ENCODE measurements at places on chromosomes 1 and 21.

DNA sequence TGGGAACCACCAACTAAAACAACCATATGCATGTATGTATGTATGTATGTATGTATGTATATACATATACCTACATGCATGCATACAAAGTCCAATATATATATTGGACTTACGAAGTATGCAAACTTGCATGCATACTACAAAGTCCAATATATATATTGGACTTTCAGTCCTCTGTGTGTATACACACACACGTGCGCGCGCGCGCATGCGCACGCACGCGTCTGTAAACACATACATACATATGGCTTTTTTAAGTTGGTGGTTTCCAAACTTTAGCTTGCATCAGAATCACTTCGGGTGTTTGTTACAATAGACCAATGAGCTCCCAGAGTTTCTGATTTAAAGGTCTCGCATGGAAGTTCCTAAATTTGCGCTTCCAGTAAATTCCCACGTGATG is 197.5 kb upstream of the C1orf87 start:
- DNase-seq: no peak

DNA sequence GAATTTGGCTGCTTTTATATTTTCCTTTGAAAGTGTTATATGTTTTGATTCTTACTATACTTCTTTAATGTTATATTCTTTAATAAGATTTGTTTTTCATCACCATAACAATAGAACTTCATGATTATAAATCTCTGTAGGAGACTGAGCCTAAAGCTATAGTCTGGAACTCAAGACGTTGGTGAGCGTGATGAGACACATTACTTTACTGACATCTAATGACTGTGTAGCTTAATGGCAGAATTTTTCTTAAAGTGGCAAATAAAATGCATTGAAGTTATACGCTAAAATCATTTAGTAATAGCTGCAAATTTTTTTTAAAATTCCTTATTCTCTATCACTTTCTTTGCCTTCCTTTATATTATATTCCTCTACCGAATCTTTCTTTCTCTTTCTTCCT is 56.1 kb upstream of the HAO2 start:
- DNase-seq: no peak

GRCh38 chr1:245516284-245516759 is 361.5 kb downstream of the KIF26B start:
- DNase-seq: no peak

GRCh38 chr1:244755673-244756072 is 79.8 kb upstream of the COX20 start:
- DNase-seq: no peak

DNA sequence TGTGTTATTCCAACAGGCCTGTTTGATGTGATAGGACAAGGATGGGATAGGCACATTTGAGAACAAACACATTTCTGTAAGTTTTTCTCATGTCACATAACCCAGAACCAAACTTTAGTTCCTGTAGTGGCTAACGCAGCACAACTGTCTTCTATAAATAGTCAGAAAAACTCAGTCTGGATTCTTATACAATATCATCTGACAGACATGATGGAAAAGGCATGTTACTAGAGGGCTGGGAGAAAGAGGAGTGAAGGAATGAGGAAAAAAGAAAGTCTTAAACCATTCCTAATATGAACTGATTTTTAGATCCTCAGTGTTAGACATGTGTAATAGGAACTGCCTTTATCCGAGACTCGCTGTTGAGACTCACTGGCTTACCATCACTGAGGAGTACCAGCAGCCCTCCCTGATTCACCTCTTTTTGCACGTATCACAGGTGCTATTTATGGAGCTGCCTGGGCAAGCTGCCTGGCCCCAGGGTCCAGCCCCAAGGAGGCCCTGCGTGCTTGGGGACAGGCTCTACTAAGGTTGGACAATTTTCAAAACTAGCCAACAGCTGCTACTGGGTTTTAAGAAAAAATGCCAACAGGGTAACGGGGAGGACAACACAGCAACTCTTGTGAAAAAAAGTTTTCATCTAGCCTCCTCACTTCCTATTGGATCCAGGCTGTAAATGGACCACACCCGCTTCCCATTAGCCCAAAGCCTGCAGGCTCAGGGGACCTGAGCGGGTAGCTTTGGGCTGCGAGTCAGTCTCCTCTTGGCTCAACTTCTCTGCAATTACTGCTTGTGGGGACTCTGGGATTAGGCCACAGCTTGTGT is 30.7 kb upstream of the SERBP1 start:
- DNase-seq: no peak

DNA sequence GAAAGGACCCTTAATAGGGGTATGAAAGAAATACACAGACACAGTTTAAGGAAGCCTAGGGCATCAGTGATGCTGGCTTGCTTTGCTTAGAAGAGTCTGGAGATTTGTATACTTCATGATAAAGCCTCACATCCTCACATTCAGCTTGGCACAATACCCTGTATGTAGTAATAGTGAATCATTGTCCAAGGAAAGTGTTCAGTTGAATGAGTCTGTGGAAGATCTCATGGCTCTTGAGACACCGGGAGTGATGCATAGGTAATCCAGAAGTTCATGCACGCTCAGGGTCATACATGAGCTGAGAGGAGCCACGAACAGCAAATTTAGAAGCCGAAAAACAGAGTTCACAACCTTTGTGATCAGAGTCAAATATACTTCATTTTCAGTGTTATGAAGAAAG is 537.2 kb upstream of the TMPRSS15 start:
- peak; percentile 14 for DNase-seq

GRCh38 chr21:39313042-39313570 is 326 bp downstream of the BRWD1 start:
- DNase-seq: no peak

GRCh38 chr1:227215863-227216510 is 102.3 kb downstream of the CDC42BPA start:
- peak; percentile 9 for DNase-seq

DNA sequence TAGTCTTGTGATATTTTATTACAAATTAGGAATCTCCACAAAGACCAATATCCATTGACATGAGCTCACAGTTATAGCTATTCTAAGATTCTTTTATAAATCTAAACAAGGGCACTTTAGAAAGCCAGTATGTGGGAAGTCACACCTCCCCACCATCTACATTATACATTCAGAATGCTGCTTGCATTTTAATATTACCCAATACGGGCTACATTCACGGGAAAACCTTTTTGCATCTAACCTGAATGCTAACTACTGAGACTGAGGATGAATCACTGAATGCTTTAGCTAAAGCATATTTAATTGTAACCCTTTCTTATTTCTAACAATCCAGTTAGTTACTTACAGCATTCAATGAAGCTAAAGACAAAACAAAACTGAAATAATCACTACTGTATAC is 53.1 kb downstream of the PCSK9 start:
- DNase-seq: no peak

DNA sequence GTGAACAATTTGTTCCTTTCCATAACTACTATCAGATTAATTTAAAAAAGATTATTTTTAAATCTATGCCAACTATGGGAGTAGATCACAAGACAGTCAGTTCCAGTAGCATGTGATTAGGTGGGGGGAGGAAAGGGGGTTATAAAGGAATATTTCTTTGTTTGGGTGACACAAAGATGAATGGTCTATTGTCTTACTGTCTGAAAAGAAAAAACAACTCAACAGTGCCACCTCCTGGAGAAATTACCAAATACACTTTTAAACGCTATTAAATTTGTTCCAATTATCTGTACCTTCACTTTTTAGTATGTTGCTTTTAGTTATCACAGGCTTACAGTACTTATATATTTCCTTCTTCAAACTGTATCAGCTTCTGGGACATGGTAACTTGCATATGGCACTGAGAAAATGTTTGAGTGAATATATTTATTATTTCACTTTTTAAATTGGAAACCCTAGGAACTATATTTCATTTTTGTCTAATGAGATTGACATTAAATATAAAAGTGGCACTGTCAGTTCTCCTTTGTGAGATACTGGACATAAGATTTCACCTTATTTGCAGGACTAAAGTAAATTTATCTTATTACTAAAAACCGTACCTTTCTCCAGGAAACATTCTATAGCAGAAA is 1.7 kb upstream of the SORT1 start:
- DNase-seq: peak; percentile 49

GRCh38 chr21:37447288-37447936 is 80.8 kb downstream of the DYRK1A start:
- DNase-seq: no peak

DNA sequence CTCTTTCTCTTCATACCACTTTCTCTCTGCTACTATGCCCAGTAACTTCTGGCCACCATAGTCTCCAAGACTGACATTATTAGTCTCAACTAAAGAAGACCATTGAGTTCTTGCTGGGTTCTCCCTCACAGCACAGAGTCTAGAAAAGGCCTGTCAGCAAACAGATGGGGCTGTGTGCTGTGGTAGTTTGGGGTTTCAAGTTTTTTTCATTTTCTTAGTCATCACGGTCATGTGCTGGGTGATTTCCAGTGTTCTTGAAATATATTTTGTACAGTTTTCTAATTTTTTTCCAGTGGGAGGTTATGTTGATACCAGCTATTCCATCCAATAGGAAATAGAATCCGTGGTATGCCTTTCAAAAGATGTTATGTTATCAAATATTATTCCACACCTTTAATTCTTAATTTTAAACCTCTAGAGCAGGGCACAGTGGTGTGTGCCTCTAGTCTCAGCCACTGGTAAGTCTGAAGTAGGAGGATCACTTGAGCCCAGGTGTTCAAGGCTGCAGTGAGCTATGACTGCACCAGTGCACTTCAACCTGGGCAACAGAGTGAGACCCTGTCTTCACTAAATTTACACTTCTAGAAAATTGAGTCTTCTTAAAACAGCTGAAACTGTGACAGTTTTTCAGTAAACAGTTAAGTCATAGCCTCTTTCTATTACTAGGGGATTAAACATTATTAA is 8.3 kb downstream of the CFHR2 start:
- no peak for DNase-seq

DNA sequence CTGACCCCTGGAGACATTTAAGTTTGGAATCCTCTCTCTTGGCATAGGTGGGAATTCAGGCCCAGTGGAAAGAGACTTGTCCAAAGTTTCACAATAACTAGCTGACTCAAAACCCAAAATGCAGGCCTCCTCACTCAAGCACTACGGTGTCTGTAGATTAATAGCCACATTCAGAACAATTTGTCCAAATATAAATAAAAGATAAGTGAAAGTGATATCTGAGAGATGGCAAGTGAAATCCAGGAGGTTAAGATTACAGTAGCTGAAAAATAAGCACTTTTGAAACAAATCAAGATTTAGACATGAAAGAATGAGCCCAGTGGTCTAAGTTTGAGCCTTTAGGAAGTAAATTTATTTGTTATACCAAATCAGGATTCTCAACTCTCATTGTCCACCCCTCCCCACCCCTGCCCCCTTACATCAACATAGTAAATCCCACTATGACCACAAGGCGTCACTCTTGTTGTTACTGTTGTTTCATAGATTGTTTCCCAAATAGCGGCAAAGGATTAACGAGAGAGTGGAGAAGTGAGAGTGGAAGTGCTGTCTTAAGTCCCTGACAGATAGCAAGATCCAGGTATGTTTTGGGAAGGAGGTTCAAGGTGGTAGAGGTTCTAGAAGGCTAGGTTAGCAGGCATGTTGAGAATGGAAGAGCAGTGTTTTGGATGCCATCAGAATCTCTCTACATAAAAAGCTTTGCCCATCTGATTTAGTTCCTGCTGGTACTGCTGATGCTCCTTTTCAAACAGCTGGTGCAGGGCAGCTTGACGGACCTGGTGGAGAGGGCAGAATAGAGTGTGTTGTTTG is 7.1 kb upstream of the TPM3 start:
- DNase-seq: no peak

- no peak for DNase-seq
These were observed 189.1 kb upstream of the C1orf87 start for GRCh38 chr1:60262701-60263100.

DNA sequence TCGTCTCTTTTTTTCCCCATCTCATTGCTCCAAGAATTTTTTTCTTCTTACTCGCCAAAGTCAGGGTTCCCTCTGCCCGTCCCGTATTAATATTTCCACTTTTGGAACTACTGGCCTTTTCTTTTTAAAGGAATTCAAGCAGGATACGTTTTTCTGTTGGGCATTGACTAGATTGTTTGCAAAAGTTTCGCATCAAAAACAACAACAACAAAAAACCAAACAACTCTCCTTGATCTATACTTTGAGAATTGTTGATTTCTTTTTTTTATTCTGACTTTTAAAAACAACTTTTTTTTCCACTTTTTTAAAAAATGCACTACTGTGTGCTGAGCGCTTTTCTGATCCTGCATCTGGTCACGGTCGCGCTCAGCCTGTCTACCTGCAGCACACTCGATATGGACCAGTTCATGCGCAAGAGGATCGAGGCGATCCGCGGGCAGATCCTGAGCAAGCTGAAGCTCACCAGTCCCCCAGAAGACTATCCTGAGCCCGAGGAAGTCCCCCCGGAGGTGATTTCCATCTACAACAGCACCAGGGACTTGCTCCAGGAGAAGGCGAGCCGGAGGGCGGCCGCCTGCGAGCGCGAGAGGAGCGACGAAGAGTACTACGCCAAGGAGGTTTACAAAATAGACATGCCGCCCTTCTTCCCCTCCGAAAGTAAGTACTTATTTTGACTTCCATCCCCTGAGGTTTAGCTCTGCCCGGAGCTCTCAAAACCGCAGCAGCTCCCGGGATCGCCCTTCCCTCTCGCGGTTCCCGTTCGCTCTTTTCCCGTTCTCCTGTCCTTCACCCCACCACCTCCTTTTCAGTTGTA is 1.5 kb downstream of the TGFB2 start:
- no peak for DNase-seq

DNA sequence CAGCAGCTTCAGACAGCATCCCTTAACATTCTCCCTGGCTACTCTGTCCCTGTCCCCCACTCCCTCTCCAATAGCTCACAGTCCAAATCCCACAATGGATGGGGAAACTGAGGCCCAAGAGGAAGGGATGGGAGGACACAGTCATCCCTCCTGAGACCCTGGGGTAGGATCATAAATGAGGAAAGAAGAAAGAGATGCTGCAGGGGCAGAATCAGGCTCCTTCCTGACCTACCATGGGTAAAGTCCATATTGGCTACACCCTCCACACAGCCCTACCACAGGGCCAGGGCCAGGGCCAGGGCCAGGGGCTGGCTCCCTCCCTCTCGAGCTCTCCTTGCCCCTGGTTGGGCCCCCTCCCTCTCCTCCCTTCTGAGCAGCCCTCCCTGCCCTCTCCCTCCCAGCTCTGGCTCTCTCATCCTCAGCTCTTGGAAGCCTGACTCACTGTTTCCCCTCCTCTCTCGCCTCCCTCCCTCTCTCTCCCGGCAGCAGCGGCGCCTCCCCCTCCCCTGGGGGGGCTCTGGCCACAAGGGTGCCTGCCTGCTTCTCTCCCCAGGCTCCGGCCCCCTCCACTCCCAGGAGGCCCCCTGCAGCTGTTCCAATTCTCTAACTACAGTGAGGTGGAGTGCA is 4.9 kb downstream of the AHDC1 start:
- no peak for DNase-seq

DNA sequence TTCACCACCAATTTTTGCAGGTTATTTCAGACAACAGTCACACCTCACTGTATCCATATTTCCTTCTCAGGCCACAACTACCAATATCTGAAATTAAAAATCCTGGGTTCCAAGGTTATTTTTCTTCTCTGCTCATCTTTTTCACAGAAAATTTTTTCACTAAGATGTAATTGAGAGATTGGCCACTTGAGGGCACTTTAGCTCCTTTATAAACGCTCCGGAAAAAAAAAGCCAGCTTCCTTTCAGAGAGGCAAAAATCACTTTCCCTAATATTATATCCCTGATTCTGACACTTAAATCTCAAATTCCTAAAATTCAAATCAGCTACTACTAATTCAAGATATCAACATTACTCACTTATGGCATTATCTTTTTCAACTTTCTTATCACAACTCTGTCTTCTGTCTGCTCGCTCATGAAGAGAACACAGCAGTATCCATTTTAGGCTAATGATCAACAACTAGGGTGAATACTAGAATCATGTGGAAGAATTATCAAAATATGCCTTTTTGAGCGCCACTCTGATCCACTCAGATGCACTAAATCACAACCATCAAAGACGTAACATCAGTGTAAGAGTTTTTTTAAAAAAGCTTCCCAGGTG is 101.4 kb upstream of the RGS1 start:
- DNase-seq: no peak

Data from HS-5 (cell line).